SK-MEL-5 (cell line): ENCODE measurements at places on chromosomes 16 and 17. TPM values are rescaled to one million over a fixed set of nuclear protein-coding genes. Genes with fewer than 3 reads are reported as not detected.

The KRTAP9-6 gene
- not detected in 2 replicates for total RNA-seq

The GRB7 gene
- 0.11 TPM in 1 of 2 replicates, not detected in the other for total RNA-seq

The USH1G gene
- not detected in 2 replicates for total RNA-seq

The TBC1D3K gene
- total RNA-seq, result not detected in 2 replicates

The COIL gene
- 26.0 and 26.6 TPM in 2 replicates for total RNA-seq

The KRTAP17-1 gene
- not detected in 2 replicates for total RNA-seq

The NXPH3 gene
- 0.26 and 0.35 TPM in 2 replicates for total RNA-seq

The LGALS9 gene
- not detected in 2 replicates for total RNA-seq

The ALOX12B gene
- 0.21 TPM in 1 of 2 replicates, not detected in the other for total RNA-seq

The SUZ12 gene
- 23.7 and 25.1 TPM in 2 replicates for total RNA-seq

The TRPV2 gene
- total RNA-seq, result 208 and 236 TPM in 2 replicates

The MT1A gene
- total RNA-seq, result not detected in 2 replicates

The GSG1L2 gene
- total RNA-seq, result not detected in 2 replicates

The KCNAB3 gene
- 0.21 and 0.37 TPM in 2 replicates for total RNA-seq

The HOXB8 gene
- 0.69 and 1.6 TPM in 2 replicates for total RNA-seq

The EVI2B gene
- total RNA-seq, result not detected in 2 replicates

The GAS7 gene
- 114 and 115 TPM in 2 replicates for total RNA-seq

The KRTAP4-7 gene
- not detected in 2 replicates for total RNA-seq

The CEP95 gene
- 43.2 and 48.8 TPM in 2 replicates for total RNA-seq

The CES5A gene
- total RNA-seq, result 1.0 and 1.5 TPM in 2 replicates

The PABPN1L gene
- total RNA-seq, result not detected in 2 replicates

The LRRC37A3 gene
- total RNA-seq, result 3.0 and 4.2 TPM in 2 replicates

The SNF8 gene
- total RNA-seq, result 117 and 132 TPM in 2 replicates

The CBFA2T3 gene
- not detected in 2 replicates for total RNA-seq

The RAMP2 gene
- not detected in 2 replicates for total RNA-seq

The KCNH6 gene
- not detected in 2 replicates for total RNA-seq

The GALK1 gene
- 52.5 and 57.2 TPM in 2 replicates for total RNA-seq

The SLC5A11 gene
- total RNA-seq, result 0.05 TPM in 1 of 2 replicates, not detected in the other

The CCL11 gene
- total RNA-seq, result not detected in 2 replicates

The CIITA gene
- 3.7 and 4.1 TPM in 2 replicates for total RNA-seq

The SEZ6L2 gene
- total RNA-seq, result 8.7 and 10.3 TPM in 2 replicates

The C16orf92 gene
- not detected in 2 replicates for total RNA-seq

The EME1 gene
- 9.9 and 13.0 TPM in 2 replicates for total RNA-seq

The MAF gene
- total RNA-seq, result 10.0 and 10.2 TPM in 2 replicates

The ATP2A1 gene
- not detected in 2 replicates for total RNA-seq

The PDK2 gene
- total RNA-seq, result 9.5 TPM in 2 replicates

The TMEM92 gene
- 0.08 and 1.3 TPM in 2 replicates for total RNA-seq

The CCL14 gene
- total RNA-seq, result not detected in 2 replicates

The G6PC3 gene
- 81.4 and 84.1 TPM in 2 replicates for total RNA-seq

The CIAO2B gene
- total RNA-seq, result 134 and 148 TPM in 2 replicates

The ZFHX3 gene
- 2.2 and 2.4 TPM in 2 replicates for total RNA-seq

The PNMT gene
- not detected in 2 replicates for total RNA-seq

The NPIPB6 gene
- 0.55 TPM in 1 of 2 replicates, not detected in the other for total RNA-seq

The GPR179 gene
- 0.05 and 0.11 TPM in 2 replicates for total RNA-seq
